ENCODE measurements at places on chromosomes 7 and 10. TPM values are rescaled to one million over a fixed set of nuclear protein-coding genes. Genes with fewer than 3 reads are reported as not detected.

RGS10 gene
- total RNA-seq, result 22.6 TPM

OR2A25 gene
- not detected for total RNA-seq

NEUROG3 gene
- not detected for total RNA-seq

MLXIPL gene
- 15.6 TPM for total RNA-seq

EBLN1 gene
- not detected for total RNA-seq

Measured in Caco-2 (cell line).